Frontal cortex (tissue), 4 donors: ENCODE measurements at places on chromosomes 7 and 10. TPM values are rescaled to one million over a fixed set of nuclear protein-coding genes. Genes with fewer than 3 reads are reported as not detected.

- DNase-seq = no peak
Measured at GRCh38 chr10:60410970-60411369, 21.3 kb upstream of the ANK3 start.

- DNase-seq = no peak
Measured at GRCh38 chr10:44295644-44296241, 89.2 kb downstream of the CXCL12 start.

DNA sequence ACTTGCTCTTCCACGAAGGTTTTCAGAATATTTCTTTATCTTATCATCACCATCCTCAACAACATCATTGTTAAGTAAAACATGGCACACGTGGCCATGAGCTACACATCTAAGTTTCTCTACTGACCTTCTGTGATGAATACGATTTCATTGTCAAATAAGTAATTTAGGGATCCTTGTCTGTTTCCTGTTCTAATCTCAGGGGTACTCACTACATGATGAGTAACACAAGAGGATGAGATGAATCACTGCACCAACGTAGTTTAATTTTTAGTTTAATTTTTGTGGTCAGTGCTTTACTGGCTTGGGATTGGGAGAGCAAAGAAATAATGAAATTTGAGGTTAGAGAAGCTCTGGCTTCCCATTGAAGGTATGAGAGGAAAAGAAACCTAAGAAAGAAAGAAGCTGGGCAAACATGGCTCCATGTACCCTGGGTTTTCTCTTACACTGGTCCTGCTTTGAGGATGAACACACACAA lies 461.9 kb upstream of the KLF6 start:
- no peak for DNase-seq

The NSUN5 gene
- 15.9 TPM for total RNA-seq

DNA sequence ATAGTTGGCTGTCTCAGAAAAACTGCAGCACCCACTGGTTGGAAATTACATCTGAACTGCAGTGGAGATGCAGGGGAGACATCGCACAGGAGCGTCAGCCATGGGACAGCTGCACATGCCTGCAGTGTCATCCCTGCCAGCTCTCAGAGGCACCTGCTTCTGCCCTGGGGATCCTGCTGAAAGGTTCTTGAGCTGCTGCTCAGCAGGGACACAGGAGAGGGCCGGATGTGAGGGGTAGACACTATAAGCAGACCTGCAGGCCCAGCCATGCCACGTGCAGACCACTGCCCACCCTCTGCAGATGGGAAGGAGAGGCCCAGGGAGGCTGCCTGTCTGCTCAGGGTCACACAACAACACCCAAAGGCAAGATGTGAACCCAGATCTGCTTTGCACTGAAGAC lies 601.4 kb downstream of the DNAJB6 start:
- no peak for DNase-seq

The NKX1-2 gene
- total RNA-seq = under 0.01 TPM

GRCh38 chr7:26054386-26054785 lies 97.6 kb upstream of the NFE2L3 start:
- DNase-seq = no peak

DNA sequence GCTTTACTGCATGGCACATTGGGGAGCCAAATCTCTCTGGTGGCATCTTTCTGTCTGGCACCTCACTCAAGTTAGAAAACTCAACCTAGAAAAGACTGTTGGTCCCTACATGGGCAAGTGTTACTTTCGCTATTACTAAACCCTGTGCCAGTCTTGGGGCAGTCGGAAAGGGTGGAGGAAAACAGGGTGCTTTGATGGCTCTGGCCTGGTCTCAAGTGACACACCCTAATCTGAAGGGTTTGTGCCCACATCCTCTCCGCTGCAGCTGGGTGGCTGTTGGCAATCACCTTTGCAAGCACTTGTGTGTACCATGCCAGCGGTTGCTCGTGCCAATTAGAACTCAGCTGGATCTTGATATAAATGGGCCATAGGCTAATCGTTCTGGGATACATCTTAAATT lies 159.8 kb upstream of the ITGB1 start:
- DNase-seq = no peak

DNA sequence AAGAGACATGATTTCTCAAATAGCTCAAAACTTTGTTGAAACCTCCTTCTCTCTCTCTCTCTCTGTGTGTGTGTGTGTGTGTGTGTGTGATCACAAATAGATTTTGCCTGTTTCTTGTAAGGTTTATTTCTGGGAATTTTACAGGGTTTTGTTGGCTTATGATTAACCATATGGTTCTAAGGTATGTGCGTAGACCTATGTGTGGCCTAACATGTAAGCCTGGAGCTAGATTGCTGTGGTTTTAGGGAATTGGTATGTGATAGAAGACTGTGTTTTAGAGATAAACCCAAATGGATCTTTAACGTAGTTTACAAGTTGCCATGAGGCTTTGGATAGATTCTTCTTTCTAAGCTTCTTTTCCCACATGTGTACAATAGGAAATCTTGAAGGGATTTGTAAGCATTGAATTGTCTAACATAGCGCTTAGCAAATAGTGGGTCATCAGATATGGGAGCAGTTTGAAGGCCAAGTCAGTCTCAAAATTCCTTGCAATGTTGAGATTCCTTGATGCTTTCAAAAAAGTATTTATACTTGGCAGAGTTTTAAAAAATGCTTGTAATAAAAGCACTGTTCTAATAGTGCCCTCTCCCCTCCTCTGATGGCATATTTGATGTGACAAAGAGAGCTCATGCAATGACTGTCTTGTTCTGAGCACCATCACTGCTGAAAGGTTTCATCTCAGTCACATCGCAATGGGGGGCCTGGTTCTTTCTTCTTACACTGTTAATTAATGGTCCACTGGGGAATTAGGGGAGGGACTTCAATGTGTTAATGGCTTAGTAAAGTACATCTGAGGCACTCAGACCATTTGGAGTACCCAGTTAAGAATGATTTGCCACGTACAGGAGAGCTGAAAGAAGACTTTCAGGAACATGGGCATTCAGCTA lies 118.2 kb downstream of the SNX10 start:
- no peak for DNase-seq

GRCh38 chr10:115167751-115168150 lies 74.6 kb downstream of the ATRNL1 start:
- DNase-seq = no peak

The IGFBP1 gene
- total RNA-seq = not detected

DNA sequence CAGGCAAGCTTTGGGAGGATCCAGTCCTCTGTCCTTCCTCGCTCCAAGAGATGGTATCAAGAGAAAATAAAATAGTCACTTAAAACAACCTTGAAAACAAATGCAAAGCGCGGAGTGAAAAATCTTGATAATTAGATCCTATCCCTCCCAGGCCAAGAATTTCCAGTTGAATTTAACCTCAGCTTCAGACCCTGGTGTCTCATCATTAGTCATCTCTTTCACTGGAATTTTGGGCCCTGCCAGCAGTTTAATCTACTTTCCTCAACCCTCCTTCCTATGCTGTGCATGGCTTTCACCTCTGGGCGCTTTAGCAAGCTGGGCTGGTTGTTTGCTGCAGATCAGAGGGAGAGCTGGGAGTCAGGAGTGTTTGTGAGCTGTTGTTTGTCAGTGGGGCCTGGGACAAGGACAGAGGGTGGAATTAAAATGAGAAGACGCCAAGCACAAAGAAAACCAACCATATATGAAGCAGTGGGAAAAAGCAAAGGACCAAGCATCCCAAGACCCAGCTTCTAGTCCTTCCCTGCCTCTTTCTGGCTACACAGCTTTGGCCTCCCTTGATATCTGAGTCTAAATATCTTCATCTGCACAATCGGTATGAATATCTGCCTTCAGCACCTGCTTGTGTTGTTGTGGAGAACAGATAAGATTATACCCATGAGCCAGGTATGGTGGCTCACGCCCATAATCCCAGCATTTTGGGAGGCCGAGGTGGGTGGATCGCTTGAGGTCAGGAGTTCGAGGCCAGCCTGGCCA lies 13.5 kb downstream of the MYOF start:
- DNase-seq = no peak

The FOXP2 gene
- total RNA-seq = 20.0 TPM

The MEOX2 gene
- total RNA-seq = not detected

- DNase-seq = no peak
Measured at GRCh38 chr10:22464966-22465629, 119.8 kb downstream of the SPAG6 start.

GRCh38 chr10:63390521-63390920 lies 75.3 kb downstream of the JMJD1C start:
- DNase-seq = no peak

The SPDYE2 gene
- total RNA-seq = not detected

The UPK3BL2 gene
- total RNA-seq = 1.6 TPM

The NOLC1 gene
- total RNA-seq = 40.8 TPM

GRCh38 chr10:114336823-114337509 lies 67.3 kb downstream of the AFAP1L2 start:
- DNase-seq = no peak

The ATP5MK gene
- 181 TPM for total RNA-seq

GRCh38 chr7:86706406-86706805 lies 62.7 kb downstream of the GRM3 start:
- DNase-seq = no peak

The LEP gene
- not detected for total RNA-seq

- DNase-seq = no peak
Measured at GRCh38 chr10:44983066-44983894, 4.7 kb upstream of the DEPP1 start.

DNA sequence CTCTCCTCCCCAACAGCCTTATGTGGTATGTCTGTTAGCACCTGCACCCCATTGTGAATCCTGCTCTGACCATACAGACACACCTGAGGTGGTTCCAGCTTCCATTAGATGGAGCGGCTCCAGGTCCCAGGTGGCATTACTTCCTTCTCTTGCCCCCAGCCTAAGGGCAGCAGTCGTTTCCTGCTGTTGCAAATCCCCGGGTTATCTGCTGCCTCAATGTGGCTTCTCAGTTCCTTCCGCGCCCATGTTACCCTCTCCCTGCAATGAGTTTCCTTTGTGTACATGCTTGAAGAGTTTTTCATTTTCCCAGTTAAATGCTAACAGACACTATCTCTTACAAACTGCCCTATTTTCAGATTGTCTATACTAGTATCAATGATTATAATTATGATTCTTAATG lies 62.8 kb upstream of the PRKCQ start:
- no peak for DNase-seq

DNA sequence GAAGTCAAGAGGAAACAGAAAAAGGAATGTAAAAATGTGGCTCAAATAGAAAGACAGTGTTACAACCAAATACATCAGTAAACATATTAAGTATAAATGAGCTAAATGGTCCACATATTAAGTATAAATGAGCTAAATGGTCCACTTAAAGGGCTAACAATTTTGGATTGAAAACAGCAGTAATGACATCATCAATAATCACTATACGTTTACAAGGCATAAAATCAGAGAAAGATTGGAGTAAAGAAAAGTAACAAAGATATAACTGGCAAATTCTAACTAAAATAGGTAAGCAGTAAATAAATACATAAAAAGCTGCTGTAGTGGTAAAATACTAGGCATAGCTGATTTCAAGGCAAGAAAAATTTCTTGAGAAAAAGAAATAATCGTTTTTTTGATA lies 1298.4 kb upstream of the CELF2 start:
- no peak for DNase-seq

DNA sequence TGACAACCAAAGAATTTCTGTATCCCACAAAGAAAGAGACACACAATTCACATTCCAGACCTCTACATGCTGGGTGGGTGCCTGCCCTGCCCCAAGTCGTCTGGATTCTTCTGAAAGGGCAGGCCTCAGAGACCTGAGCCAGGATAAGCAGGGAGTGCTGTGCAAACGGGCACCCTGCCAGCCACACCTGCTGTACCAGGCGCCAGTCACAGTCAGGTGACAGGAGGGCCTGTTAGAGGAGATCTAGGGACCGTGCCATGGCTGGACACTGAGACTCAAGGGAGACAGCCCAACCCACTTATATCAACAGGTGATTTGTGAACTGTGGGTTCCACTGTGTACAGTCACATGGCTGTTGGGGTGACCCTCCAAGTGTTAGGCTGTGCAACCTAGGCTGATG lies 103.1 kb upstream of the AFAP1L2 start:
- DNase-seq = no peak

The MPLKIP gene
- total RNA-seq = 6.9 TPM
